ENCODE measurements at places on chromosomes 1 and 21.
A peak's percentile ranks its signal among the peaks of the same experiment; 100 is the strongest.

GRCh38 chr1:173916667-173917066 lies 460 bp downstream of the SERPINC1 start:
- no peak for DNase-seq

DNA sequence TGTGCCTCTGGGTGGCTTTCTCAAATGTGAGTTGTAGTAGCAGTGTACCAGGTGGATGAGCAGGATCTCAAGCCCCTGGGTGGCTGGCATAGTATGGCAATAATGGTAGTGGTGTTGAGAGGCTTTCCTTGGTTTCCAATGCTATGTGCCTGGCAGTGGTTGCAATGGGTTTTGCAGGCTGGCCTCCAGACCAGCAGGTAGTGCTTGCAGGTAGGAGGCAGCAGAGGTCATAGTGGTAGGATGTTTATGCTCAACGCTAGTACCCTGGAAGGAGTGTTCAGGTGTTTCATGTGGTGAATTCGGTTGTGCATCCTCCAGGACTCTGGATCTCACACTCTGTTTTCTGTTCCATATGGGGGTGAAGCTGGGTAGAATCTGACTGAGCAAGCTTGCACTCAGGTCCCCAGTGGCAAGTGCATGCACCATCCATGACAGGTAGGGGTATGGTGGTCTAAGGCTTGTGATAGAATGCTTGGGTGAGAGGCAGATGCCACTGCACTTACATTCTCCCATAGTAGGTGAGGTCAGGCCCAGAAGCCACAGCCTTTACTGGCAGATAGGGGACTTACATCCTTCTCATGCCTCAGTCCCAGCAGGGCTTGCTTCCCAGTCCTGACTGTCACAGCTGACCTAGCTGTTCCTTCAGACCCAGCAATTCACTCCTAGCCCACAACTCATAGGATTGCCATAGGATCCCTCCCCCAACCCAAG lies 410.5 kb upstream of the LRRC7 start:
- DNase-seq, result no peak

DNA sequence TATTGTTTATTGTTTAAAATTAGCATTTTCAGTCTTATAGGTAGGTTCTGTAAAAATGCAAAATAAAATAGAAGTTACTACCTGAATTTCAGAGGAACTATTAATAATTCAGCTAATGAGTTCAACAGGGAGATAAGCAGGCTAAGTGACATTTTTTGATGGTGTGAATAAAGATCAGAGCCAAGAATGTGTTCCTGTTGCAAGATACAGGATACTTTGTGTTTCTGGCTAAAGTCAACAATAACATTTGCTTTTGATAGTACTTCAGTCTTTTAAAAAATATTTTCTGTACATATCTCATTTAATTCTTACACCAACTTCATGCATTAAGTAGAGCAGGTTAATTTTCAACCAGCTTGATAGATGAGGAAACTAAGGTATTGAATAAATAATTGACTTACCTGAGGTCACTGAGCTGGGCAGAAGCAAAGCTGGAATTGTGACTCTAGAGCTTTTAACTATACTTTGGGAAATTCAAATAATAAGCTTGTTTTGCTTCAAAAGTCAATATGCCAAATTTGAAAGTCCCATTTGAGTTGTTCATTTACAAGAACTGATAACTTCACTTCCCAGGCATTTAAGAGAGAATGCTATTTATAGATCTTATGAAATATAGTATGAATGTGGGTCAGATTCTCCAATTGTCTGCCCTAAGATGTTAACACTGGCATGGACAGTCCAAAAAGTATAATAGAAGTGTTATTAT lies 6.0 kb downstream of the GORAB start:
- peak; percentile 44 for DNase-seq

- no peak for DNase-seq
Observed at GRCh38 chr1:229894532-229894931, 172.5 kb upstream of the GALNT2 start.

GRCh38 chr1:163596541-163597258 lies 274.9 kb downstream of the NUF2 start:
- DNase-seq, result no peak

GRCh38 chr1:109257682-109258421 lies 8.5 kb downstream of the CELSR2 start:
- DNase-seq, result no peak

DNA sequence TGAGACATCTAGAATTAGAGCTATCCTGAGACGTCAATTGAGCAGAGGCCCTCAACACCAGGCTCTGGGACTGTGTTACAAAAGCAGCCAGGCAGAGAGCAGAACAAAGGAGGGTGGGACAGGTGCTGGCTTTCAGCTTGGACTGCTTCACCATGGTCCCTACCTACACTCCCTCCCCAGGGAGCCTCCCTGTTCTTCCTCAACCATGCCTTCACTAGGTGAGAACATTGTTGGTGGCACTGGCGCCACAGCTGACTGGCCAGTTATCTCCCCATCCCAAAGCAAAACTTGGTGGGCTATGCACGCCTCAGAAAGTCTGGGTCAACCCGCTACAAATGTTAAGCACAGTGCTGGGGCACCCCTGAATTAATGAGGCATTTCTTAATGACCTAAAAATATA lies 87.8 kb downstream of the NMNAT2 start:
- no peak for DNase-seq

DNA sequence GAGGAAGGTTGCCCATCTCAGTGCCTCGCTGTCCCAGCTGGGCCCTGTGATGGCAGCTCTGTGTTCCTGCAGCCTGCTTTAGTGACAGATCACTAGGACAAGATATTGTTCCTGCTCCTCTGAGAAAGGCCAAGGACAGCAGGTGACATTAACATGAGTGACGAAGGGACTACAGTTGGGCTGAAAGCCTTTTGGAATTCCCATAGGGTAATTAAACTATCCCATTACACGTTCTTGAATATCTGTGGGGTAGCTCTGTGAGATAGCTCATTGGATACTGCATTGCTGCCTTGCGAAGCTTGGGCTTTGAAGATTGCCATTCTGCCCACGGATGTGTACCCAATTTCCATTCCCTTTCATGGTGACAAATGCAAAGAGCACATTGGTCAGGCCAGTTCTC lies 78.2 kb upstream of the COA6 start:
- DNase-seq, result no peak

- DNase-seq, result no peak
Observed at GRCh38 chr1:27451343-27451742, 38.6 kb downstream of the WASF2 start.

DNA sequence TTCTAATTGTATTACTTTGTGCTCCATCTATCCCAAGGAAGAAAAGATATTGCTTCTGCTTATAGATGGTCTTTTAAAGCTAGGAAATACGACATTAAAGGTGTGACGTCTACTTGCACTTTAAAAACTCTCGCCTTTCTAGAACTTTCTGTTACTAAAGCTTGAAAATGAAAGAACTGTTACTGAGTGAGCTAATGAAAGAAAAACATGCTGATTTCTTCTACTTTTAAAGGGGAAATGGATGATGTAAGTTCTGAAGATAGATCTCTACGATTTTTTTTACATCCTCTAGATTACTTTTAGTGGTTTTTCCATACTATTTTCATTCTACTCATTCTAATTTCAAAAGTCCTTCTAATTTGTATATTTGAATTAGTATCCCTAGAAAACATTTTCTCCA lies 387.5 kb downstream of the USP25 start:
- no peak for DNase-seq

GRCh38 chr1:17065666-17066065 lies 11.8 kb upstream of the SDHB start:
- no peak for DNase-seq

GRCh38 chr21:38438462-38438893 lies 59.8 kb downstream of the ERG start:
- peak; percentile 99 for DNase-seq

- no peak for DNase-seq
Observed at GRCh38 chr1:12149791-12150175, 17.0 kb upstream of the TNFRSF1B start.

DNA sequence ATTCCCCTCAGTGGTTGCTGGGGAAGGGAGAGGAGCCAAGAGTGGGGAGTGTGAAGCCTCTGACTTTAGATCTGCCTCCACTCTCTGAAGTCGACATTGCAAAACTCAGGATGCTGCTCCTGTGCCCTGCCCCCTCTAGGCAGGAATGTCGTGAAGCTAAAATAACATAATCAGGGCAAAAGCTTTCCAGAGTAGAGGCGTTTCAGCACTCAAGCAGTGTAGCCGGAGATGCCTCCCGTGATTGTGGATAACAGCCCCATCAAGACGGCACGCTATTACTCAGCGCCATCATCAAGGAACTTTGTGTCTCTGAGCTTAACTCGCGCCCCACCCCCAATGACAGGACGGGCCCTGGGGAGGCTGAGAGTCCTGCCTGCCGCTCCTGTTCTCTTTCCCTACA lies 60.0 kb downstream of the FBXO2 start:
- DNase-seq, result peak; percentile 38

GRCh38 chr1:9312168-9312720 lies 19.6 kb downstream of the SPSB1 start:
- no peak for DNase-seq

- peak; percentile 62 for DNase-seq
Observed at GRCh38 chr21:39373634-39374033, 24.7 kb upstream of the HMGN1 start.

GRCh38 chr1:98661544-98662355 lies at the start of gene SNX7:
SNX7 (plus strand) TSS chr1:98661721; CDS start chr1:98661732, 11 bp downstream.
- DNase-seq, result peak; percentile 66

DNA sequence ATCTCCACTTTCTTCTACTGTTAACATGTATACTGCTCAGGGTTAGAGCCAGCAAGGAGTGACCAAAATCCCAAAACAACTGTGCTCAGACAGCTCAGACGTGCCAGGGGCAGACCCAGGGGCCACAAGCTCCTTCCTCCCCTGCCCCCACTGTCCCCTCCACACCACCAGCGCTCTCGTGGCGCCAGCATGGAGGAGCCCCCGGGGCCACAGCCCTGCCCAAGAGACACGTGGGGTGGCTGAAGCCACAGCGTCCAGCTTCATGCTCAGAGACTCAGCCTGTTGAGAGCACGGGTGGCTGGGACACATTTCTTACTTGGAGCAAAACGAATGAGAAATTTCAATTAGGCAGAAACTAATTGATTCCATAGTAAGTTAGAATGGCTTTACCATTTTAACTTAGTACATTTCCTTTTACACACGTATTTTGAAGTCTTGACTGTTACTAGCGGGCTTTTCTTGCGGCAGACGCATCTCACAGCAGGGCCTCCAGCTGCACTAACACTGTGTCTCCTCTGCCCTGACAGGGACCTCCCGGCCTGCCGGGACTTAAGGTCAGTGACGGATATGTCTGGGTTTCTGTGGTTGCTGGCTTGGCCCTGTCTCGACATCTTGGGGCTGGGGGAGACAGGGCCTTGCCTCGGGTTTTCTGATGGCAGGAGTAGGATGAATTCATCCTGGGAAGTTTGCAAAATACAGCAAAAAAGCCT lies 54.2 kb downstream of the SLC19A1 start:
- no peak for DNase-seq

- peak; percentile 11 for DNase-seq
Observed at GRCh38 chr1:55015123-55015522, 16.4 kb downstream of the BSND start.

- peak; percentile 67 for DNase-seq
Observed at GRCh38 chr1:245765230-245766000, 610.6 kb downstream of the KIF26B start.

- no peak for DNase-seq
Observed at GRCh38 chr21:46621457-46622182, 13.9 kb upstream of the PRMT2 start.

GRCh38 chr1:7366955-7367665 lies 404.0 kb upstream of the VAMP3 start:
- DNase-seq, result no peak

GRCh38 chr1:227411066-227411465 lies 92.8 kb upstream of the CDC42BPA start:
- peak; percentile 83 for DNase-seq

- DNase-seq, result no peak
Observed at GRCh38 chr1:34898330-34898761, 31.1 kb downstream of the DLGAP3 start.

DNA sequence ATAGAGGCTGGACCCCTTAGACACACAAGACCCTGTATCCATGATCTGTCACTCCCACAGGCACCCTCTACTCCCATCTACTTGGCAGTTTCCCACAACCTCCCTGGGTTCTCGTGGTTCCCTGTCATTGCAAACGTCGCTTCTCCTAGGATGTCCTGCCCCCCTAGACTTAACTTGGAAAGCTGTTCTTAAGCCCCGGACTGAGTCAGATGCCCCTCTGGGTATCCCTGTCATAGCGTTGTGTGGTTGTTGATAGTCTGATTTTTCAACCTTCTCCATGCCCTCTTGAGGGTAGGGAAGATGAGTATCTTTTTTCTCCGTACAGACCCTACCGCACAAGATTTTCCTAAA lies 11.8 kb downstream of the RCC1 start:
- no peak for DNase-seq

GRCh38 chr1:159889821-159890252 lies 10.1 kb downstream of the CFAP45 start:
- peak; percentile 68 for DNase-seq

- DNase-seq, result peak; percentile 62
Observed at GRCh38 chr1:172761581-172762486, 102.9 kb downstream of the FASLG start.

DNA sequence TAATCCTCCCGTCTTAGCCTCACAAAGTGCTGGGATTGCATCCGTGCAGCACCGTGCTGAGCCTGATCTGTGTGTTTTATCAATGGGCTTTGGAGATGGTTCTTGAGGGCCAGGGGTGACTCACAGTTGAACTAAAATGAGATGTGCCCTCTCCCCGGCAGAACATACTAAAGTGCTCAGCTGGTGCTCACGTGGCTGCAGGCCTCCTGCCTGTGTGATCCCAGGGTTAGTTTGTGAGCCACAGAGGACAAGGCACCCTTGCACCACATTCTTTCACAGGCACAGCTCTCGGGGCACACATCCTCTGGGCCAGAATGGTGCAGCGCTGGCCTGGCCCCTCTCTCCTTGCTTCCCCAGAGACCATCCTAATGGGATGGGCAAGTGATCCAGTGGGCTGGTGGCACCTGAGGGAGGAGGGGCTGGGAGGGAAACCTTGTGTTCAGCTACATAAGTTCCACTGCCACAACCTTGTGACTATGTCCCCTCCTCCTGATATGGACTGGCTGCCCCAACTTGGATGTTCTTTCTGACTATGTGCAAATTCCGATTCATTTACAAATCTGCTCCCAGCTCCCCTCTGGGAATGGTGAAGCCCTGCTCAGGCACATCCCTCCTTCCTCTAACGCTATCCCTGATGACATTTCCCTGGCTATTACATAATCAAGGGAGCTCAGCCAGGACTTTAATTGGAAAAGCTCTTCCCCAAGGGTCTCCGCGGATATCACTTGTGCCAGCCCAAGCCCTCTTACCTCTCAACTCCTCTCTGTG lies 197.0 kb upstream of the EDN2 start:
- DNase-seq, result peak; percentile 63

DNA sequence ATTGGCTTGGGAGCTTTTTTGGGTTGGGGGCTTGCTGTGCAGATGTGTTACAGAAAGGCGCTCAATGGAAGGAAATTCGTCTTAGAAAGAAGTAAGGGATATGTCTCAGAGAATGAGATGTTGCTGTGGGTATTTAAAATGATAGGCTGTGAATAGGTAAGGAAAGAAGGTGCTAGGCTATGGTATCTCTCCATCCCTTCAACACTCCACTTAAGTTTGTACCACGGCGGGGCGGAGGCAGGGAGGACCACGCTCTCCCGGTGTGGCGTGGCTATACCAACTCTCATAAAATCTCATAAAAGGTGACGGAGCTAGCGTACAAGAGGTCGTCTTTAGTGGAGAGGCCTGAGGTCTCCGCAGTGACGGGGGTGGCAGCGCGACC lies 305 bp upstream of the RPS6KC1 start:
- DNase-seq, result no peak

- DNase-seq, result no peak
Observed at GRCh38 chr1:194394676-194395075, 1208.3 kb upstream of the B3GALT2 start.

- DNase-seq, result no peak
Observed at GRCh38 chr1:59159557-59160203, 137.2 kb upstream of the FGGY start.
